ENCODE measurements at places on chromosomes 13 and 19.

- no peak for DNase-seq
Measured at GRCh38 chr19:12872255-12872654, 9.0 kb downstream of the DNASE2 start.

- DNase-seq = no peak
Measured at GRCh38 chr19:19642506-19643157, 825 bp downstream of the GMIP start.

- DNase-seq = no peak
Measured at GRCh38 chr19:10836479-10837330, 693 bp upstream of the TMED1 start.

DNA sequence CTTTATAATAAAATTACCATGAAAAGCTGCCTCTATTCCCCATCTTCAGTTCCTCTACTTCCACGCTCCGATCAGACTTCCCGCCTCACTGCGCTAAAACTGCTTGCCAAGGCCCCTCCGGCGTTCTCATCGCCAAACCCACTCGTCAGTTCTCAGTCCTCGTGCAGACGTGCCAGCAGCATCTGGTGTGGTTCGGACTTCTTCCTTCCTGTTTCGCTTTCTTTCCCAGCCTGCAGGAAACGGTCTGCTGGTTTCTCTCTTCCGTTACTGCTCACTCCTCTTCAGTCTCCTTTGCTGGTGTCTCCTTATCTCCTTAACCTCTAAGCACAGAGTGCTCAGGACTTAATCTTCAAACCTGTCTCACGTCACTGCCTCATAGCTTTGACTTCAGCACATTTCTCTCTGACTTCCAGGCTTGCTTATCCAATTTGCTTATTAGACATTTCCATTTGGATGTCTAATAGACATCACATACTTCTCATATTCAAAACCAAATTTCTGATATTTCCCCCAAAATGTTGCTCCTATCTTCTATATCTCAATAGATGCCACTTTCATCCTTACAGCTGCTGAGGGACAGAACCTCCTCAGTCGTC is 40.3 kb downstream of the RCBTB2 start:
- DNase-seq = no peak

- peak; percentile 37 for DNase-seq
Measured at GRCh38 chr13:23899555-23899954, 2.3 kb upstream of the C1QTNF9B start.

DNA sequence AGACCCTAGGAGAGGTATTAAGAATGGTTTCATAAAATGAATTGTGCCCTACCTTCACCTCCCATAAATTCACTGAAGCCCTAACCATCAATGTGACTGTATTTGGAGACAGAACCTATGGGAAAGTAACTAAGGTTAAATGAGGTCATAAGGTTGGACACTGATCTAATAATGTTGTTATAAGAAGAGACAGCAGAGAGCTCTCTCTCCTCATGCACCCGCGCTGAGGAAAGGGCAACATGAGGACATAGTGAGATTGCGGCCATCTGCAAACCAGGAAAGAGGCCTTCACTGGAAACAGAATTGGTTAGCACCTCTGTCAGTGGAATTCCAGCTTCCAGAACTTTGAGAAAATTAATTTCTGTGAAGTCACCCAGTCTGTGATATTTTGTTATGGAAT is 1396.1 kb upstream of the MIR17HG start:
- DNase-seq = no peak

Data from astrocyte of the cerebellum (primary cell).